ENCODE measurements at places on chromosomes 1 and 21.

- no peak for DNase-seq
Measured at GRCh38 chr1:93738926-93739325, 57.3 kb upstream of the BCAR3 start.

GRCh38 chr1:233333086-233333485, 5.6 kb downstream of the MAP3K21 start:
- no peak for DNase-seq

DNA sequence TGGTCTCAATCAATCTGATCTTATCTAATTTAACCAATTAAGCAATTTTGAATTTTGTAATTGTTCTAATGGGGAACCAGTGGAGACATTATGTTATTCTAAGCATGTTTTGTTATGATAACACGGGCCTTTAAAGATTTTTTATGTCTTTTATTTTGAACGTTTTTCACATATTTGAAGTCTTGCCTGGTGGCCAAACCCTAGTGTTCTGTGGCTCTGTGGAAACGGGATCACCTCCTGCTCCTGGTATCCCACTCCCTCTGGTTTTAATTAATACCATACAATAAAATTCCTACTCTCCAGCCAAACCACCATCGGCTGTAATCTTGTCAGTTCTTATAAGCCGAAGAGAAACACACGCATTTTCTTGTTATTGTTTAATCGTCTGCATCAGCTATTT, 22.9 kb upstream of the LMO4 start:
- no peak for DNase-seq

GRCh38 chr1:99852648-99853047, 2.5 kb downstream of the AGL start:
- no peak for DNase-seq
